ENCODE measurements at places on chromosomes 7 and 10.

DNA sequence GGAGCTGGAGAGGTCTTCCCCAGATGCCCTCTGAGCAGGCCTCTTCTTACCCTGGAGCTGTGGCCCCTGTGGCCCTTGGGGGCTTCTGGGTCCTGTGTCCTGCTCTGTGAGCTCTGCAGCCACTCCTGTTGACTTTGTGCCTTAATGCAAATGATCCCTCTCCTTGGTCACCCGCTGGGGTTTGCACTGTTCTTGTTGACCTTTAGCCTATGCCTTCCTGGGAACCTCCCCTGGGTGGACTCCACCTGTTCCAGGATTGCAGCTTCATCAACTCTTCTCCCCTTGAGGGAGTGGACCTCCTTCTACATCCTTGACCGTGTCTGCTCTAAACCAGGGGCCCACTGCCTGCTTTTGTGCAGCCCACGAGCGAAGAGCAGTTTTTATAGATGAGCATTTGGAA lies 58.6 kb upstream of the CTBP2 start:
- DNase-seq: no peak

GRCh38 chr10:71893920-71894319 lies 42.9 kb upstream of the PSAP start:
- no peak for DNase-seq

DNA sequence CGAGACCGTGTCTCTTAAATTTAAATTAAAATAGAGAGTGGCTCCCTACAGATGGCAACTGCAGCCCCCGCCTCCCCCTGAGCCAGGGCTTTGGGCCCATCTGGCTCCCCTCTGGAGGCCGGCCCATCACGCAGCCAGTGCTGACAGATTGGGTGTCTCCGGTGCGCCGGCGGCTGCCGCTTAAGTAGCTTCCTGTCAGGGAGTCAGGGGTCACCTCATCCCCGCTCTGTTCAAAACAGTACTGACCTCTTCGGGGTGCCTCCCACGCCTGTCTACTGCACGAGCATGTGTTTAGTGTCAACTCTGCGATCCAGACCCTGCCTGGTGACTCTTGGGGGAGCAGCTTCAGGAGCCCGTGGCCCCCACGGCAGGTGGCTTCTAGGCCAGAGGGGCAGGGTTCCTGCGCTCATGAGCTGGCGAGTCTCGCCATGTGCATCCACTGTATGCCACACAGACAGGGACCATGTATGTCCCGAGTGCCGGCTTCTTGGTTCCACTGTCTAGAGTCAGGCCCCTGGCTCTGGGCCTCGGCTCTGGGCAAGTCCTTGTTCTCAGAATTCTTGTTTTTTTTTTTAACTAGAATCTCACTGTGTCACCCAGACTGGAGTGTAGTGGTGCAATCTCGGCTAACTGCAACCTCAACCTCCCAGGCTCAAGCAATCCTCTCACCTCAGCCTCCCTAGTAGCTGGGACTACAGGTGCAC lies 36.1 kb downstream of the KCTD7 start:
- no peak for DNase-seq

- no peak for DNase-seq
Measured at GRCh38 chr7:4386190-4386589, 295.9 kb upstream of the FOXK1 start.

DNA sequence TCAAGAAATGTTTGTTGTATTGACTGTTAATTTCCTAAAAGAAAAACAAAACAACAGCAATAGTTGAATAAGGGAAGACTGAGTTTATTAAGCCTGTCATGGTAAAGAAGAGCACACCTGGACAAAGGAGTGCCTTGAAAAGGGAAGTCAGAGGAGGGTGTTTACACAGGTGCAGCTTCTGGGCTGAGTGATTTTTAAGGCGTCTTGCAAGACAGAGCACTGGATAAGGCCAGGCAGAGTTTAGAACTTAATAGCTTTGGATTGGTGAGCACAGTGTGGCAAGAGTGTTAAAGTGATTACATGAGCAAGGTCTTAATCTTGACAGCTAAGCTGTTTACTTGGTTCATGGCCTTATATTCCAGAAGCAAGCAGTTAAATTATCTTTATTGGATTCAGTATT lies 423.2 kb downstream of the CNTNAP2 start:
- no peak for DNase-seq

- no peak for DNase-seq
Measured at GRCh38 chr10:12500381-12501303, 151.3 kb downstream of the CAMK1D start.

All from activated CD4-positive, CD25-positive, alpha-beta regulatory T cell (primary cell).